ENCODE measurements at places on chromosomes 12 and 14.

DNA sequence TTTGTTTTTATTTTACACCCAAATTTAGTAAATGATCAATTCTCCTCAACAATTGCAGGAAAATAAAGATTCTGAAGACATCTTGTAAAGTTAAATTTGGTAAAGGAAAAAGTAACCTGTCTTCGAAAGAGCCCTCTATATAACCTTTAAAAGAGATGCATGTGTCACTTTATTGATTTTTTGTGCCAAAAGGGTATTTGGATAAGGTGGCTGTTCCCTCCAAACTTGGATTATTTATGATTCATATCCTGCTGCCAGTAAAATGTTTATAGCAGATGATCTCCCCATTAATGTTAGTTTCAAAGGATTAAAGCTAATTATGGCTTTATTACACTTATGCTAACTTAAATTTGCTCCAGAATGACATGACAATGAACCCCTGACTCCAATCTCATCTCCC lies 98.8 kb downstream of the DUSP6 start:
- no peak for DNase-seq

- no peak for DNase-seq
These were observed 35.7 kb downstream of the RIN3 start for GRCh38 chr14:92549105-92549858.

- DNase-seq, result no peak
These were observed 191.5 kb downstream of the SLC5A8 start for GRCh38 chr12:101018540-101018939.

DNA sequence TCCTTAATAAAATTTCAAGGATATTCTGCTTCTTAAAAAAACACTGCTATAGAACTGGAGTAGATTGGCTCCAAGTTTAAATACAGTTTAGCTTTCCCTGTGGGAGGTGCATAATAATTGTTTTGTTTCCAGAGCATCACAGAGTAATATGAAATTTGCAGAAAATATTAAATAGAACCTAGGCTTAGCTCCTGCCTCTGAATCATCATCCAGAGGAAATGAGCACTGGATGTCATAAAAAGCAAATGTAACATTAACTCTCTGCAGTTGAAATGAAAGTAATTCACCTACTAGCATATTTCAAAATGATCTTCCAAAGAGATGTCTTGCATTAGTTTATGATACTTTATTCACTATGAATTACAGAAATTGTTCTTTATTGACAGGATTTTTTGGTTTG lies 769.8 kb downstream of the C12orf50 start:
- DNase-seq, result no peak

DNA sequence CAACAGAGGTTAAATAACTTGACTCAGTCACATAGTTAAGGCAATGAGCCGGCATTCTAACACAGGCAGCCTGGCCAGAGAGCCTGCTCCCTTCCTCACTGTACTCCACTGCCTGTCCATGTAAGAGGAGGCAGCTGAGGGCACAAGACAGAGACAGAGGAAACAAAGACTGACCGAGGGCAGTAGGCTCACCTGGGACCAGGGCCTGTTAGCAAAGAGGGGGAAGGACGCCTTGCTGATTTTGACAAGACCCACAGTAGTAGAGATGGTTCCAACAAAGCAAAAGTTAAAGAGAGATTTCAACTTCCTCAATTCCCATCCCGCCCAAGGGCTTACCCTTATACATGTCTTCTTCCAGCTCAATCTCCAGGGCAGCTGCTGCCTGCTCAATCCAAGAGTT lies 26.5 kb downstream of the OTUB2 start:
- peak; percentile 9 for DNase-seq

DNA sequence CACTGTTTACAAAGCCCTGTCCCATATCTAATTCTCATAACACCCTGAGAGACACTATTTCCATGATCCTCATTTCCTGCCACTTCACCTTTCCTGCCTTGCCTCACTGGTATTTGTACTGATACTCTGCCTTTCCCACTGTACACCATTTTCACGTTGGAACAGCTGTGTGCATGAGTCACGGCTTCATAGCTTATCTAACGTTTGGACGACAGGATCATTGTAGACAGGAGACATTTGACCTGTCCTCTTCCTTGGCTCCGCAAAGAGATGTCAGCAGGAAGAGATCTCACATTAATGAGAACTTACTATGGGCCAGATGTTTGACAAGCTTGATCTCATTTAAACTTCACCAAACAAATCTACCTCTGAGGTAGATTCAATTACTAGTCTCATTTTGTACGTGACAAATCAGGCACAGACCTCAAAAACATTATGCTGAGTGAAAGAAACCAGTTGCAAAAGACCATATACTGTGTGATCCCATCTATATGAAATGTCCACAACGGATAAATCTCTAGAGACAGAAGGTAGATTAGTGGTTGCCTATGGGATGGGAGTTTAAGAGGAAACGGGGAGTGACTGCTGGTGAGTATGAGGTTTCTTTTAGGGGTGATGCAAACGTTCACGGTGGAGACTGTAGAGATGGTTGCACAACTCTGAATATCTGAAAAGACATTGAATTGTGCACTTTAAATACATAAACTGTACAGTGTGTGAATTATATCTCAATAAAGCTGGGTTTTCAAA lies 71.2 kb downstream of the KCNK13 start:
- no peak for DNase-seq

DNA sequence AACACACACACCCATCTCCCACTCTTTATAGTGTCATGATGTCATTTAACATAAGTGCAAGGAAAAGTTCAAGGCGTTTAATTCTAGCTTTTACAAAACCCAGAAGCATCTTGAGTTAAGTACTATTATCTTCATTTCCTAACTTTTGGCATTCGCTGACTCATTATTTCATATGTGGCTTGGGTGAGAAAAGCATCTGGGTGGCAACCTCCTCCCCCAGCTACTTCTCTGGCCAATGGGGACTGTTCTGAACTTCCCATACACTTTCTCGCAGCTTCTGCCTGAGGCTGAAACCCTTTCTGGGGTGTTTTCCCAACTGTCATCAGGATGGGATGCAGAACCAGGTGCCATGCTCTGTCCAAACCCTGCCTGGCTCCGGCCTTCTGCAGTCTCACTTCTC lies 2.8 kb upstream of the MARK3 start:
- DNase-seq, result no peak

GRCh38 chr12:31574803-31575575 lies 15.9 kb downstream of the DENND5B start:
- no peak for DNase-seq

DNA sequence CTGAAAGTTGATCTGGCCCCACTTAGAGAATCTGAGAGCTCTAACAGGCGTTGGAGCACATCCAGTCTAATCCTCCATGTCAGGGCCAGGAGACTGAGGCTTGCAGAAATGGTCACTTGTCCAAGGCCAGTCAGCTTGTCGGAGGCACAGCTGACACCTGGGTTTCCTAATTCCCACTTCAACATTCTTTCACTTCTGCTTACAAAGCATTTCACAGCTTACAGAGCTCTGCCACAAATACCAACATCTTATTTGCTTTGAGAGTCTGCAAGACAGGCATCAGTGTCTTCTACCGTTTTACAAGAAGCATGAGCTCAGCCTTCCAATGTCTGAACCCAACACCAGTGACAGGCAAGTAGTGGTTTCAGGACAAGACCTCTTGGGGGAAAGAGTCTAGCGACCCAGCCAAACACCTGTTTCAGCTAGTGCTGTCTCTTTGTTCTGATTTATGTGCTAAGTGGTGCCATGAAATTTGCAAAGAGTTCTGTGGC lies 31.8 kb downstream of the ISCA2 start:
- DNase-seq, result no peak

DNA sequence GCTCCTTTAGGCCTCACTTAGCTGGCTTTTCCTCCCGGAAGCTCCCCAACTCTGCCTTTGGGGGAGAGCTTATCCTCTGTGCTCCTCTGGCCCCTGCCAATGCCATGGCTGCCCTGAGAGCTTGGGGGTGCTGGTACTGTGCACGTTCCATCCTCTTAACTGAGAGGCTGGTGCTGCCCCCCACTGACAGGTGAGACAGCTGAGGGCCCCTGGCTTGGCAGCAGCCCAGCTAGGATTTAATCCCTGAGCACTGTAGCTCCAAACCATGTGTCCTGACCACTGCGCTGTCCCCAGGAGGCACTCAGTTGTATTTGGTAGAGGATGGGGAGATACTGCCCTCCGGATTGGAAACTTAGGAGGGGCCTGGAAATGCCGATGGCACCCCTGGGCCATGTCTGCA lies 46.1 kb downstream of the UBE3B start:
- DNase-seq, result no peak

GRCh38 chr12:43730283-43730682 lies 28.3 kb downstream of the PUS7L start:
- no peak for DNase-seq

DNA sequence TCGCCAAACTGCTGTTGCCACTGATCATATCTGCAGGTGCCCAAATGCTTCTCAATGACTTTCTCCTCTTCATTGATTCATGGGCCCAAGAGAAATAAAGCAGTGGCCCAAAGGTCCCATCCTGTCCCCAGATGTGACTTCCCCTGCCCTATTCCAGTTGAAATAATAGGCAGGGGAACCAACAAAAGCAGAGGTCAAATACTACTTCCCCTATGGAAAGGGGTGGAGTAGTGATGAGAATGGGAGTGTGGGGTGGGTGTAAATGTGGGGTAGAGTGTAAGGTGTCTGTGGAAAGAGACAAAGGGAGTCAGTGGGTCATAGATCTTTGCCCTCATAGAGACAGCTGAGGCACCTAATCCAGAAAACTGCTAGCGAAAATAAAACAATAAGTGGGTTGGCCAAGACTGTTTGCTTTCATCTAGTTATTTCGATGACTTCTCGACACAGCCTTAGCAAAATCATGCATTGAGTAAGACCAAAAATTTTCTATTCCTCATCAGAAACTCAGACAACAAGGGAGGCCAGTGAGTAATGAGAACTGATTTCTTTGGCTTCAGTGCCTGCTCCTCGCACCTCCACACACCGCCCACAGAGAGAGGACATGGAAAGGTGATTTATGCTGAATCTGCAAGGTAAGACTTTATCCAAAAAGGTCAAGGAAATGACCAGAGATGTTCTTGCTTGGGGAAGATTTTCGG lies 10.9 kb upstream of the IL22 start:
- DNase-seq, result no peak

GRCh38 chr14:77043177-77043983 lies 14.9 kb upstream of the IRF2BPL start:
- peak; percentile 74 for DNase-seq

DNA sequence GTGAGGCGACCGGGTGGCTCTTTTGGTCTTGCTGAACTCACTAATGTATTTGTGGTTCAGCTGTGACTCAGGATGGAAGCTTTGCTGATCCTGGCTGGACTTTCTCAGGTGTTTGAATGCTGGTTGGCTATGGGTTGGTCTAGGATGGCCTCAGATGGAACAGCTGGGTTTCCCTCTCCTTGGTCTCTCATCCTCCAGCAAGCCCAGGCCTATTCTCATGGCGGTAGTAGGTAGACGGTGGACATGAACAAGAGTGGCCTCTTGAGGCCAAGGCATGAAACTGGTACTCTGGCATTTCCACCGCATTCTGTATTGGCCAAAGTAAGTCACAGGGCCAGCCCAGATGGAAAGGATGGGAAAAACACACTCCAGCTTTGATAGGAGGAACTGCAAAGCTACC lies 11.8 kb upstream of the POLR3B start:
- DNase-seq, result peak; percentile 47

GRCh38 chr12:16349131-16349460 lies 1.7 kb downstream of the MGST1 start:
- DNase-seq, result no peak

DNA sequence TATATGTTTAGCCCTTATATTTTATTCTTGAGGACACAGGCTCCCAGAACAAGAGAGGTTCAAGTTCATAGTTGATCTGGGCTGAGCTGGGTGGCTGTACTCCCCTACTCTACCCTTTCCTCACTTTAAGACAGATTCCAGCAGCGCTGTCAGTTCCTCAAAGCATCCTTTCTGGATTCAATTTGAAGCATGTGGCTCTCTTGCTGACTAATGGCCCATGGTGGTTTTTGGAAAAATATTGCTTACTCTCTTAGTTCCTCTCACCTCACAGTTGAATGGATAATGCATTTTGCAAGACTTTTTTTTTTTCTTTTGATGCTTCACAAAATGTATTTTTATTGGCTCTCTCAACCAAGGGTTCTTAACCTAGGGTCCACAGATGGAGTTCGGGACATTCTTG lies 4.1 kb downstream of the PELI2 start:
- no peak for DNase-seq

GRCh38 chr12:13304924-13305323 lies 108.4 kb downstream of the EMP1 start:
- DNase-seq, result no peak

- DNase-seq, result no peak
These were observed 309.2 kb upstream of the KITLG start for GRCh38 chr12:88889326-88890110.

- no peak for DNase-seq
These were observed 51.2 kb downstream of the SLC35F4 start for GRCh38 chr14:57814726-57815125.

- peak; percentile 2 for DNase-seq
These were observed 371.5 kb downstream of the ALG10 start for GRCh38 chr12:34393821-34394150.

DNA sequence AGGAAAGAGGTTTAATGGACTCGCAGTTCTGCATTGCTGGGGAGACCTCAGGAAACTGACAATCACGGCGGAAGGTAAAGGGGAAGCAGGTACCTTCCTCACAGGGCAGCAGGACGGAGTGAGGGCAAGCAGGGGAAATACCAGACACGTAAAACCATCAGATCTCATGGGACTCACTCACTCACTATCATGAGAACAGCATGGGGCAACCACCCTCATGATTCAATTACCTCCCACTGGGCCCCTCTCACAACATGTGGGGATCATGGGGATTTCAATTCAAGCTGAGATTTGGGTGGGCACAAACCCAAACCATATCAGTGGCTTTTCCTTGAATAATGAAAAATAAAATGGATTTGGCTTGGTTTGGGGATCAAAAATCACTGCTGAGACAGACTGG lies 380.5 kb downstream of the VRK1 start:
- no peak for DNase-seq

GRCh38 chr14:29528889-29529288 lies 398.8 kb downstream of the PRKD1 start:
- no peak for DNase-seq

- DNase-seq, result no peak
These were observed 1.5 kb upstream of the ZFYVE26 start for GRCh38 chr14:67817750-67818438.

DNA sequence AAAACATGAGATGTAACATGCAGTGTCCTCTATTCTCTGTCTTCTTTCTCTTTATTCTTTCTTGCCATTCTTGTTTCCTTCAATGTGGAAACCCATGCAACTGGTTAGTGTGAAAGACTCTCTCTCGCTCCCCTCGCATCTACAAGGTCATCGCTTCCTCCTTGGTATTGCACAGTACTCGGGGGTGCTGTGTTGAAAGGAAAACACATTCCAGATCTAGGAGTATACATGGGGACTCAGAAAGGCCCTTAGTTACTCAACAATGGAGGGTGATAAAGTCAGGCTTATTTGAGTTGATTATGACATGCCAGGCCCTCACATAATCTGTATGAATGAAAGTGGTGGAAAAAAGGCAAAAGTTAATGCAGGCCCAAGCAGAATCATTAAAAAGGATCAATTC lies 75.5 kb upstream of the OVCH1 start:
- DNase-seq, result no peak

GRCh38 chr14:54169254-54169924 lies 212.8 kb upstream of the BMP4 start:
- DNase-seq, result no peak
